Suppressor macrophage treated with lipopolysaccharide for 4 hours (primary cell): ENCODE measurements at places on chromosomes 11 and 22.

GRCh38 chr11:92870196-92870832, 99.1 kb upstream of the MTNR1B start:
- DNase-seq = no peak

- no peak for DNase-seq
These were observed 8.0 kb upstream of the PSMC3 start for GRCh38 chr11:47434011-47434786.

GRCh38 chr11:80960381-80961029, 1519.7 kb upstream of the TENM4 start:
- no peak for DNase-seq

GRCh38 chr11:1923201-1923956, 3.9 kb downstream of the TNNT3 start:
- no peak for DNase-seq

GRCh38 chr11:91790346-91791170, 434.1 kb upstream of the FAT3 start:
- no peak for DNase-seq

- no peak for DNase-seq
These were observed 33.1 kb upstream of the CBX7 start for GRCh38 chr22:39185601-39186012.

DNA sequence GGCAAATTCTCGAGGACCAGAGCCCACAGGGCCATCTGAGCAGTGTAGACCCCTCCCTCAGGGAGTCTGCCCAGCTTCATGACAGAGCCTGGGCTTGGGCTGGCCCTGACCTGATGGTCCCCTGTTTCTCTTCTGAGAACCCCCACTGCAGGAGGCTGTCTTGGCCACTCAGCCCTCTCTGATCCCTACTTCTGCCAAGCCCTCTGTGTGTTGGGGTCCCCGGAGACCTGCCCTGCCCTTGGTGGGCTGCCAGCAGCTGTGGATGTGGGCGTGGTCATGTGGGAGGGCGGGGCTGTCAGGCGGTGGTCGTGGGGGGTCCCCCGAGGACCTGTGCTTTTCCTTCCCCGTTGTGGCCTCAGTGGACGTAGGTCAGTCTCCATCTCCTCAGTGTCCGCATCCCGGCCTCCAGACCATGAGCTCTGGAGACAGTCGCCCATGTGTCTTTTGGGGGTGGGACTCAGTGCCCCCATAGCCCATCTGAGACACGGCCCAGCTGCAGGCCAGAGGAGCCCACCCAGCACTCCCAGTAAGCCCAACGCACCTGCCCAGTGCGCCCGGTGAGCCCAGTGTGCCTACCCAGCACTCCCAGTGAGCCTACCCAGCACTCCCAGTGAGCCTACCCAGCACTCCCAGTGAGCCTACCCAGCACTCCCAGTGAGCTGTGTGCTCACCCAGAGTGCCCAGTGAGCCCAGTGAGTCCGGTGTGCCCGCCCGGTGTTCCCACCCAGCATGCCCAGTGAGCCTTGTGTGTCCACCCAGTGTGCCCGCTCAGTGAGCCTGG, 409.2 kb downstream of the TBC1D22A start:
- DNase-seq = no peak

DNA sequence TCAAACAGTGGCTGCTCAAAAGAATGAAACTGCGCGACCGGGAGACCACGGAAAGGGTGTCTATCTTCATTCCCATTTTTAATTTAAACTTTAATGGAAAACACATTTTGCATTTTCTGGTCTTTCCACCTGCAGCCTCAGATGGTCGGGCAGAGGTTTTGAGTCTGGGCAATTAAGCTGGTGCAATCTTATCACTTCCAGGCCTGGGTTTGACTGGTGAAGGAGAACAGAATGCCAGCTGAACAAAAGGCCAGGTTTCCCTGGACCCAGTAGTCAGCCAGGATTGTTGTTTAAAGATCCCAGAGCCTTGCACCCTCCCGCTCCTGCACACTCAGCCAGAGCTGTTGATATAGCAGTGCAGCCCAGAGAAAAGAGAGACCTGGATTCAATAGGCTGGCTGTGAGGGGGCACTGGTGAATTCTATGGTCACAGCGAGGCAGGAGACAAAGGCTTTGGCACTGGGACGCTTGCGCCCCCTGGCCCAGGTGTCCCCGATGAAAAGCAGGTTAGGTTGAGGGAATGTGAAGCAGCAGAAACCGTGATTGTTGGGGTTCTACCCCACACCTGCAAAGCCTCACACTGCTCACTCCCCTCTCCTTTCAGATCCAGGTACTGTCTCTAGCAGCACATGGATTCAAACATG, 83.6 kb downstream of the FLI1 start:
- no peak for DNase-seq
